D341Med (cell line): ENCODE measurements at places on chromosomes 1 and 21.

- DNase-seq, result no peak
Observed at GRCh38 chr21:22791376-22791775, 1793.2 kb downstream of the NCAM2 start.

DNA sequence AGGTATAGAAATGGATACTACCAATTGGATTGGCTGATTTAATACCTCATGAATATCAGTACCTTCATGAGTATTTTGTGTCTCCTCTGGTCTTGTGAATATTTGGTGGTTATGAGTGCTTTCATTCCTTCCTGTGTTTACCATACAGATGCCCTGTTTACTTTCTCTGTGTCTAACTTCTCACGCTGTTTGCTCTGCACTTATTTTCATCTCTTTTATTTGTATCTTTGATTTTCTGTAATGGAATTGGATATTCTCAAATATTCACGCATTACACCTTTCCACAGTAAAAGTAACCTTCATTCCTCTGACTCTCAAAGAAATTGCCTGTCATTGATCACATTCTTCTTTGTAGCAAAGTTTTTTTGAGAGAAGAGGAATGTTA, 16.8 kb downstream of the CNST start:
- no peak for DNase-seq

DNA sequence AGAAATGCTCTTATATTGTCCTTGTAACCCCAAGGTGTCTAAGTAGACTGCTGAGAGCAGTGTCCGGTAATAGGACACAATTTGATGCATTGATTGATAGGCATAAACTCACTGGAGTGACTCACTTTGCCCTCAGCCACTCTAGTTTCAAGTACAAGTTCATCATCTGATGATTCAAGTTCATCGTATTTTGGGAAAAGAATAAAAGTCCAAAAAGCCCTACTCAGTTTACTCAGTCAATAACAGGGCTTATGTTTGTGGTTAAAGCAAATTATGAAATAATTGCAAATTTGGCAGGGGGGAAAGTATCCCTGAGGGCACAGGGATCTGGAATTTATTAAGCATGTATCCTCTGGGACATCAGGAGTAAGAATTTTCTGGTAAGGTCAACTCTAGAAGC, 7.6 kb upstream of the ATF3 start:
- no peak for DNase-seq

DNA sequence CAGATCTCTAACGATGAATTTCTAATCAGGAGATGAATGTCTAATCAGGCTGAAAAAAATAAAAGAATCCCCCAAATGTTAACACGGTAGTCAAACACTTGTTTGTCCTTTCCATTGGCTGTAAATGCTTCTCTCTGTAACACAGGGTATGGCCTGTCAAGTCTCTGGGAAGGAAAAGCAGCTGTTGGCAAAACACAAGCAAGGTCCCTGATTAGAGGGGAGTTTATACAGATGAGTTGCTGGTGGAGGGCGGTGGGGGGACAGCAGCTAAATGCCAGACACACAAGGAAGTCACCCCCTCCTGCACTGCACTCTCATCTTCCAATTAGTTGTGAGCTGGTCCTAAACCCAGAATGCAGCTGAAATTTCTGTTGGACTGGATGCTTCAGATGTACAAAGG, 51.0 kb downstream of the PGBD5 start:
- DNase-seq, result no peak

DNA sequence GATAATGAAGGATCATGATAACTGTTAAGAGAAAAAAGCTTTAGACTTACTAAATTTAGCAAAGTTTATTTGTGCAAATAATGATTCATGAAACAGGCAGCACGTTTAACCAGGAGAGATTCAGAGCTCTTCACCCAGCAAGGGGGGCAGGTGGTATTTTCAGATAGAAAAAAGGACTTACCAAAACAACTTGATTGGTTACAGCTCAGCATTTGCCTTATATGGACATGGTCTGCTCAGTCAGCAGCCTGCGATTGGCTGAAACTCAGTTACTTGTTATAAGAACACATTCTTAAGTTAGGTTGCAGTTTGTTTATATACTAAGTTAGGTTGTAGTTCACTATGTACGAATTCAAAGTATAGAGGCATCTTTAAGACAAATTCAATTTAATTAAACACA, 165.6 kb downstream of the DUSP10 start:
- DNase-seq, result no peak
